Epithelial cell of proximal tubule (primary cell): ENCODE measurements at places on chromosomes 6 and 20. TPM values are rescaled to one million over a fixed set of nuclear protein-coding genes. Genes with fewer than 3 reads are reported as not detected.

Gene TRIM31
- not detected in 2 replicates for total RNA-seq

Gene MRS2
- total RNA-seq, result 38.3 and 56.9 TPM in 2 replicates

Gene KIF25
- not detected in 2 replicates for total RNA-seq

Gene CDSN
- total RNA-seq, result not detected in 2 replicates

Gene TMEM217
- 0.80 and 0.86 TPM in 2 replicates for total RNA-seq

Gene PRPH2
- 0.07 and 1.6 TPM in 2 replicates for total RNA-seq

Gene SULF2
- 11.2 and 20.4 TPM in 2 replicates for total RNA-seq

Gene BPIFB2
- not detected in 2 replicates for total RNA-seq

Gene UTRN
- total RNA-seq, result 28.1 and 34.4 TPM in 2 replicates

Gene SIRPB2
- total RNA-seq, result 0.29 TPM in 1 of 2 replicates, not detected in the other

Gene TMEM14C
- total RNA-seq, result 158 and 198 TPM in 2 replicates

Gene SMLR1
- total RNA-seq, result not detected in 2 replicates

Gene MLIP
- not detected in 2 replicates for total RNA-seq

Gene SCP2D1
- not detected in 2 replicates for total RNA-seq

Gene SCRT2
- not detected in 2 replicates for total RNA-seq

Gene PACRG
- 0.12 and 0.29 TPM in 2 replicates for total RNA-seq

Gene NOX3
- 0.07 TPM in 1 of 2 replicates, not detected in the other for total RNA-seq

Gene C20orf141
- total RNA-seq, result 1.1 TPM in 1 of 2 replicates, not detected in the other

Gene RBPJL
- total RNA-seq, result not detected in 2 replicates

Gene TAAR5
- total RNA-seq, result not detected in 2 replicates

Gene DDAH2
- total RNA-seq, result 61.1 and 87.2 TPM in 2 replicates

Gene SMIM26
- total RNA-seq, result 83.8 and 142 TPM in 2 replicates

Gene BCAS4
- 15.7 and 24.0 TPM in 2 replicates for total RNA-seq

Gene EPB41L1
- 10.9 and 17.4 TPM in 2 replicates for total RNA-seq

Gene LY6G6C
- not detected in 2 replicates for total RNA-seq

Gene RUNX2
- 12.7 and 13.1 TPM in 2 replicates for total RNA-seq

Gene PAX1
- total RNA-seq, result not detected in 2 replicates

Gene THBD
- total RNA-seq, result 6.9 and 18.9 TPM in 2 replicates

Gene HMGA1
- total RNA-seq, result 949 and 1,351 TPM in 2 replicates

Gene MTRF1L
- total RNA-seq, result 18.4 and 19.0 TPM in 2 replicates

Gene TSBP1
- not detected in 2 replicates for total RNA-seq

Gene KIF6
- total RNA-seq, result 0.22 and 0.69 TPM in 2 replicates

Gene SIGLEC1
- total RNA-seq, result not detected in 2 replicates

Gene MAP7
- 12.9 and 16.1 TPM in 2 replicates for total RNA-seq

Gene COL10A1
- total RNA-seq, result not detected in 2 replicates

Gene TMEM242
- 5.2 and 8.0 TPM in 2 replicates for total RNA-seq

Gene MDFI
- total RNA-seq, result 48.5 and 61.2 TPM in 2 replicates
